ENCODE measurements at places on chromosomes 1 and 21.
A peak's percentile ranks its signal among the peaks of the same experiment; 100 is the strongest.

DNA sequence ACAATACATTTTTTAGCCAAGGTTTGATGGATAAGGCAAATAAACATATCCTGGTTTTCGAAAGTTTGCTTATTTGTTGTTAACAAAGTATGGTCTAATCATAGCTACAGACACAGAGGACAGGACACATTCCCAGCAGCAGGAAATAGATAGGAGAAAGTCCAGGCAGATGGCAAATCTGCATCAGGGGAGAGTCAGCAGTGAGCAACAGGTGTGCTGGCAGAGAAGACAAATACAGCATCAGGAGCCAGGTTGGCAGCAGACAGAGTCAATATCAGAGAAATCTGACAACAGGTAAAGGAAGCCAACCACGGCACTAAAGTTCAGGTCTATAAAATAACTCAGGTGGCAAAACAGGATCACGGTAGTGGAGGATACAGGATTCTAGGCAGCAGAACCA, 210.7 kb upstream of the PTBP2 start:
- no peak for DNase-seq

DNA sequence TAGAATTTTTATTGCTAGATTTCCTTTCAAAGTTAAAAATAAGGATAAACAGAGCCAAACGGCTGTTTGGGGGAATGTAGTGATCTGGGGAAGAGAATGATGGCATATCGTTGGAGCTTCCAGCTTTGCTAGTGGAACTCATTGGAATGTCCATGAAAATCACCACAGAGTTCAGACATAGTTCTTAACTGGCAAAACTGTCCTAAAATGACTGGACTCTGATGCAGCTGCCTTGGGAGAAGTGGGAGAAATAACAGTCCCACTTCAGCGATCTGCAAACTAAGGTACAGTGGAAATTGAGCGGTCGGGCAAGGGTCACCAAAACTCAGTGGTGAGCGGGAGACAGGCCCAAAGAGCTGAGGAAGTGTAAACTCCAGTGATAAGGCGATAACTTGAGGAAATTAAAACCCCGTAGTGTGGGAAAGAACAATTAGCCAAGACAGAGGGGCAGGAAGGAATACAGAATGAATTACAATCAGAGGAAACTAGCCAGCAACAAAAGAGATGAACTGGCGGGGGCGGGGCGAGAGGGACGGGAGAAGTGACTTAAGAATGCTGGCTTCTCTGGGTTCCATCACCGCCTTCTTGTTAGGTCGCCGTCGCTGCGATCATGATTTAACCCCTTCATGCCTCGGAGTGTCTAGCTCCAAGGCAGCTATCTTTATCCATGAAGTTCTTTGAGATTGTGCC, 89.8 kb upstream of the ARHGAP29 start:
- peak; percentile 57 for DNase-seq

DNA sequence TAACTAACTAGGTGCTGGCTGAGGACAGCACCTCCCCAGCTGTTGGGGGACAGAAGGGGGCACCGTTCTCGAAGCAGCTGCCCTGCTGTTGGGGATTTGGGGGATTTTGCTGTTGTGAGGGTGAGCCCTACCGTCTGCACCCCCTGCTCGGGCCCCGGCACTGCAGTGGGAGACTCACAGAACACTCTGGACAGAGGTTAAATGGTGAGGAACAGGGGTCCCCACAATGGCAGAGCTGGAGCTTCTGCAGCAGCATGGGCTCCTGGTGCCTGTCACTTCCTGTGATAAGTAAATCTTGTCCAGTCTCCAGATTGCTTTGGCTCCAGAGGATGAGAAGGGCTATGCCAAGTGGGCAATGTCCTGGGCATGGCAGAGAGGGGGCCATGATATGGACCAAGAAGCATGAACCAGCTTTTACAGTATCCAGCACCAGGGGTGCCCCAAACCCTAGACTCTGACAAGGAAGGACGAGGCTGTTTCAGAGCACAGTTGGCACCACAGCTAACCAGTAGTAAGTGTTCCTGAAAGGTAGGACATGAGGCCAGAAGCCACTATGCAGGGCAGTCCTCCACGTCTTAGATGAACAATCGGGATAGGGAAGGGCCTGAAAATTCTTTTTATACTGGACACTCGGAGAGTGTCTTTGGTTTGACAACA, 365.1 kb upstream of the VAMP3 start:
- DNase-seq: no peak

DNA sequence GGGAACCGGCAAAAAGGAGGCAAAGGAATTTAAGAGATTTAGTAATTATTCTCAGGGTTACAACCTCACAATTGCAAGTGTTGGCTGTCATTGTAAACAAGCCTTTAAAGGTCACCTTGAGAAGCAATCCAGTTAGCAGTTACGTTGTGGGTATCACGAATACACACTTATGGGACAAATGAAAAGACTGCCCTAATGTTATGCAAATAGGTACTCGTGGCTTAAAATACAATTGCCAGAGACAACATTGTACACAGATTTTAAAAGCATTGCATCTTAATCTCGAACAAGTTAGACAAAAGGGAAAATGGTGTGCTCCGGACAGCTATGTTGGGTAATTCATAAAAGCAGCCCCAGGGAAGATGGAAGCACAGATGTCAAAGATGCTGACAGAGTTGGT, 120.5 kb upstream of the ZC3H12A start:
- DNase-seq: no peak

DNA sequence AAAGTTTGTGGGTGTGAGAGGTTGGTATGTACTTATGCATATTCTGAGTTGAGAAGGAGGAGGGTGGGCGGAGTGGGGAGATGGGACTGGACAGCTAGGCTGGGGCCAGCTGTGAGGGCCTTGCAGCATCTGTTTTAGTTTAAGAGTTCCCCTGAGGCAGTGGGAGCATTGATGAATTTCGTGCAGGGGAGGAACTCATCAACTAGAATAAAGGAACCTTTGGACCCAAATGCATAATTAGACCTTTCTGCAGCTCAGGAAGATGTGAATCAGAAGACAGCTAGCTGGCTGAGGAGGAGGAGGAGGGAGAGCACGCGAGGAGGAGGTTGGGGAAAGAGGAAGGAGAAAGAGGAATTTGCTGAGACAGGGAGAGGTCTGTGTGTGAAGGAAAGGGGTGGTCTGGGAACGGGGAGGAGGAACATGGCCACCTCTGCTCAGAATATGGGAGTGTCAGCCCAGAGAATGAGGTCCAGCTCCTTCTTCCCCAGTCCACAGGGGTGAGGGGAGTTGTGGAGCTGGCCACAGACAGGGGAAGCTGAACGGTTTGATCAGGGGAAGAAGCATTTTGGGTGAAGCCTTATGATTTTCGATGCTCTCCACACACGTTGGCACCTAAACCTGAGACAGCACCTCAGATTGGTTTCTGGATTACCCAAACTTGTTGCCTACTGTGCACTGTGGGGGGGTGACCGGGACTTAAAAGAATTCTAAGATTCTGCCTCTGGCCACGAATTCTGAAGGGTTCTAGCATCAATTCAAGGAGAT, 27.7 kb downstream of the MYOG start:
- DNase-seq: no peak

- peak; percentile 19 for DNase-seq
Observed at GRCh38 chr1:174052621-174053020, 30.5 kb upstream of the RC3H1 start.

DNA sequence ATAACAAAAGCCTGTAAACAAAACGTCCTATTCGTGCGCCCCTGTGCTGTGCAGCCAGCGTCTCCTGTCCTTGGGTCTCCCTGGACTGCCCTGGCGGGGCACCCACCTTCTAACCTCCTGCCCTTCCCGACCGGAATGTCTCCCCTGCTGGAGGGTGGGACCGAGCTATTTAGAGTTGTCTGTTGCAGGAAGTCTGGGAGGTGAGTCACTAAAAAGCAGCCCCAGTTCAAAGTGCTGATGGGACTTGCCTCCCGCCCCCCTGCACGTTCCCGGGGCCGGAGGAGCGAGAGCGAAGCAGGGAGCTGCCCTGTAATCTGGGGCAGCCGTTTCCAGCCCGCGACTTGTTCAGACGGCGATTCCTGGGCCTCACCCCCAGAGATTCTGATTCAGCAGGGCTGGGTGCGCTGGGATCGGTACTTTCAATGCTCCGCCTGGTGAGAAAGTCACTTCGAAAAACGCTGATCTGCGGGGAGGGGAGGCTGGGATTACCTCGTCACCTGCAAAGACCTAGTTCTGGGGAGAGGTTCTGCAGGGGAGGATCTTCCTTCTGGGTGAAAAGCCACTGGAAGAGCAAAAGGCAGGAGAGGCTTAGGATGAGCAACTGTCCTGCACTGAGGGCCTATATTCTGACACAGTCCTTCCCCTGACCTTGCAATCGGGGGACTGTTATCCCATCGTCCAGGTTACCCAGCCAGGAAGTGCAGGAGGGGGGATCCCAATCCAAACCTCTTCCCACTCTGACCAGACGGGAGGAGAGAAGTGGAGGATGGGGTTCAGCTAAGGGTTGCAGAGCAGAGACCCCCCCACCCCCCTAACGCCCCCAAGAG, 1.2 kb upstream of the DHRS3 start:
- peak; percentile 89 for DNase-seq
